Ascending aorta (tissue), 2 donors: ENCODE measurements at places on chromosomes 5 and 9. TPM values are rescaled to one million over a fixed set of nuclear protein-coding genes. Genes with fewer than 3 reads are reported as not detected.

Gene PCDHAC2
- not detected for total RNA-seq

DNA sequence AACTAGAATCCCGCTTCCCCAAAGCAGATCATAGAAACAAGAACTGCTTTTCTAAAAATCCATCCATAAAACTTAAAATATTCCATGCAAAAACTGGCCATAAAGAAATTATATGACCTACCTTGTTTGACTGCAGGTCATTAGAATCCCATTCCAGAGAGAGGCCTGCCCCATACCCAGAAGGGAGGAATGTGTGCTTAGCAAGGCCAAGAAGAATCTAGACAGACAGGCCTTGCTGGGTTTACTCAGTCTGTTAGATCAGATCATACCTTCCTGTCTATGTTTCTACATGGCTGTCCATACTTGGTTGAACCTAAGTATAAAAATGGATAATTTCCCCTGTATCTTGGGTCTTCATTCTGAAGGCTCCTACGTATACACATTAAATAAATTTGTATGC is 358.8 kb upstream of the TRPC7 start:
- DNase-seq, result no peak

GRCh38 chr9:29822458-29822857 is 2249.2 kb upstream of the C9orf72 start:
- no peak for DNase-seq

DNA sequence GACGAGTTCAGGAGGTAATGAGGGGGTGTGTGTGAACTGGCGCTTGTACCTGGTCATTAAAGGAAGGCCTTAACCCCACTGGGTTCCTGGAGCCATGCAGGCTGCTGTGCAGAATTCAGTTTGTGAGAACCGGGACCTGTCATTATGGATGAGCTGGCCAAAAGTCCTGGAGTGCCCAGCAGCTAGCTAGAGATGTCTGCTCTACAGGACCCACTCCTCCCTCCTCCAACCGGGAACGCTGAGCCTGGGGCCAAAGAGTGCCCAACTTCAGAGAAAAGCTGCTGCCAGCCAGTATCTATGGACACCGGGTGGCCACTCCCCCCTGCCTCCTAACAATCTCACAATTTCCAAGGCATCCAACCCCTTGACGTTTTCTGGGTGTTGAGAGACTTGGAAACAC is 1.2 kb downstream of the ENTREP1 start:
- no peak for DNase-seq

DNA sequence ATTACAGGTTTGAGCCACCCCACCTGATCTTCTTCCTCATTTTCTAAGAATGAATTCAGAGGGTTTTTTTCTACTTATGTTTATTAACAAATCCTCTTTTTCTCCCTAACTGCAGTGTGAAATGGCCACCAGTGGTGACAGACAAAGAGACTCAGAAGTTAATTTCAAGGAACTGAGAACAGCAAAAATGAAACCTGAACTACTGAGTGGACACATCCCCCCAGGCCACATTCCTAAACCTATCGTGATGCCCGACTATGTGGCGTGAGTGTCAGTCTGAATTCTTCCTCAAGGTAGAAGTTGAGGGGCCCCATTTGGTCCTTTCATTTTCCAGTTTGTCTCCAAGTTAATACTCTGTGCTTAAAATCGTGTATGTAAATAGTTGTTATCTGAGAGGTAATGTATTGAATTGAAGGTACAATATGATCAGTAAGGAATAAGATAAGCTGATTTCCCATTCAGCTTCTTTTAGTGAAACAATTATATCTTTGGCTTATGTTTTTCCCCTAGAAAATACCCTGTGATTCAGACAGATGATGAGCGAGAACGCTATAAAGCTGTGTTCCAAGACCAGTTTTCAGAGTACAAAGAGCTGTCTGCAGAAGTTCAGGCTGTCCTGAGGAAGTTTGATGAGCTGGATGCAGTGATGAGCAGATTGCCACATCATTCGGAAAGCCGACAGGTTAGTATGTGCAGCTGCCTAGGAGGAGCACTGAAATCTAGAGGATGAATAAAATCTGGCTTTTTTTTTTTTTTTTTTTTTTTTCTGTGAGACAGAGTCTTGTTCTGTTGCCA is 17.7 kb downstream of the MARVELD2 start:
- no peak for DNase-seq

Gene SPARC
- 935 TPM for total RNA-seq

GRCh38 chr5:37248970-37249814 is at the start of gene CPLANE1:
Gene CPLANE1 (minus strand): TSS chr5:37249376. CDS start chr5:37247698, 1,678 bp downstream.
- no peak for DNase-seq
